ENCODE measurements at places on chromosomes 2 and 18.

- no peak for DNase-seq
Measured at GRCh38 chr18:75840131-75840530, 412.6 kb upstream of the SMIM21 start.

DNA sequence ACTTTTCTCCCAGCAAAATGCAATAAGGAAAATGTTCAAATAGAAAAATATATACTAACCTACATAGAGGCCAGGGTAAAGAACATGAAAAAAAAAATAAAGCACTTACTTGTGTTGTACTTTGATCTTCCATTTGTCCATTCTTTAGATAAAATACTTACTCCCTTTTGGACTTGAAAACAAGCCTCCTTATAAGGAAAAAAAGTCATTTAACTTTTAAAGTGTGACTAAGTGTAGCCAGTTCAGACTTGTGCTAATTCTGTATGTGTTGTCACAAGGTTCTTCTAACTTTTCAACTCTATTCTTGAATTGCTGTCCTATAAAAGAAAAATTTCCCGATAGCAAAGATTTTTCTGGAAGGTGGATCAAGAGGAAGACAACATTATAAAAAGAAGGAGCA lies 23.2 kb downstream of the SLC40A1 start:
- no peak for DNase-seq

DNA sequence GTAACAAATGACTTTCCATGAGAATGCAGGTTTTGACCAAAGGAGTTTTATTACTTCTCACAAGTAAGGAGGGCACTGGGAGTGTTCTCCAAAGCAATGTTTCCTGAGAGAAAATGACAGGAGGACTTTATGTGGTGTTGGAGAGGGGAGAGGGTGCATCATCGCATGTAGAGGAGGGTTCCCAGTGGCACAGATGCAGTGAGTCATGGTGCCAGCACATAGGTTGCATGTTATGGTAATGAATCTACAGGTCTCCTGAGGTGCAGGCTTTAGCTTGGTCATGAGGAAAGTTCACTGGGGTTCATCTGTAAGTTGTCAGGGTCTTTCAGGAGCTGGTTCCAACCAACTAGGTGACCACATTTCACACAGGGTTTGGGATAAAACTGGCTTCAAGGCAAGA lies 30.4 kb downstream of the NAT8 start:
- no peak for DNase-seq

DNA sequence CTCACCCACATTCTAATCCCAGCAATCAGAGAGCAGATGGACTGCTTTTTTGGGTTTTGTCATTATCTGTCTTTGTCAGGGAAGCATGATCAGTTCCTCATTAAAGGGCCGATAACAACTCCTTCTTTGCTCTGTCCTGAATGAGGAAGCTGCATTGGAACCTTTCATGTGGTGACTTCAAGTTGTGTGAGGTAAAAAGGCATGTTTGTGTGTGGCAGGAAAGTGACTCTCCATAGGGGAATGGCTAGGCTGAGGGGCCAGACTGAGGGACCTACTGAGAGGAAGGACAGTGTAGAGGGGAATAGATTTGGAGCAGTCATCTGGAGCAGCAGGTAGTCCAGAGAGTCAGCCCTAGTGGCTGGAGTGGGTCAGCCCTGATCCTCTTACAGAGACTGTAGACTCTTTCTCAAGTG lies 23.6 kb upstream of the LRRTM1 start:
- DNase-seq, result no peak

Measured in upper lobe of right lung (tissue), 1 donor.